ENCODE measurements at places on chromosomes 4 and X.

- DNase-seq, result no peak
Measured at GRCh38 chr4:140893939-140894338, 137.8 kb upstream of the TBC1D9 start.

GRCh38 chrX:119045884-119046283 is 26.9 kb upstream of the CT47C1 start:
- no peak for DNase-seq

- no peak for DNase-seq
Measured at GRCh38 chr4:128802680-128803628, 6.5 kb upstream of the JADE1 start.

- DNase-seq, result no peak
Measured at GRCh38 chrX:54494989-54495813, 833 bp downstream of the FGD1 start.

DNA sequence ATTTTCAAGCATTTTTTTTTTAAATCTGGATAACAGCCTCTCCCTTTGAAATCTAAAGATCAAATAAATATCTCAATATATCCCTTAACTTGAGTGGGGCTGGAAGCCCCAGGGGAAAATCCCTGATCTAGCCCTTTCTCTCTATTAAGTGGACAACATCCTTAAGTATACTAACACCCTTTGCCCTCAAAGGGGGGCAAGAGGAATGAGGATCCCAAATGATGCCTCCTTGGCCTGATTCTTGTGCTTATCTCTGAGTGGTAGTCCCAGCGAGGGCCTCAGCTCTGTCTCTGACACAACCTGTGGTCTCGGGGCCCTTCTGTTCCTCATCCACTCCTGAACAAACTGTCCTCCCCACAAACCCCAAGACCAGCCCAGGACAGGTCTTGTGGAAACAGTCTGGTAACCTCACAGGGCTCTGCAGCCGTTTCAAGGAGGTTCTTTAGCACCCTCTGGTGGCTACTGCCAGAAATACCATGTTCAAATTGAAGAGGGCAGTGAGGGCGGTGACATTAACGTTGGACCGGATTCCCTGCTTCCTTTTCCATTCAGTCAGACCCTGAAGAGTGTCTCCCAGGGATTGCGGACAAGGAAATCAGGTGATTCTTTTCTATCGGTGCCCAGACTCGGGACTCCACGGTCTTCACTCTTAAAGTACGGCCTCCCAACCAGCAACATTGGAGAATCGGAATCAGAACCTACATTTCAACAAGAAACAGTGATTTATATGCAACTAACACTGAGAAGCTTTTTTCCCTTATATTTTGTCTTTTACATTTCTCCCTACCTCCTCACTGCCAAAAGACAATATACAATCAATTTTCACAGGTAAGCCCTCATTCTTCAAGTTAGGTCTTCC is 13.0 kb downstream of the CXCL13 start:
- peak; percentile 31 for DNase-seq

GRCh38 chr4:175530655-175531054 is 281.4 kb downstream of the GPM6A start:
- DNase-seq, result no peak

All from stimulated activated CD8-positive, alpha-beta memory T cell treated with anti-CD3 and anti-CD28 coated beads, Interleukin-2, amount 100 ng/mL, for 48 hours (primary cell).